Activated CD4-positive, alpha-beta T cell treated with anti-CD3 and anti-CD28 coated beads, Interleukin-2, amount 50 U/mL, for 1 hour (primary cell): ENCODE measurements at places on chromosomes 1 and 21.

- DNase-seq = no peak
Observed at GRCh38 chr1:235571482-235571881, 67.2 kb upstream of the B3GALNT2 start.

DNA sequence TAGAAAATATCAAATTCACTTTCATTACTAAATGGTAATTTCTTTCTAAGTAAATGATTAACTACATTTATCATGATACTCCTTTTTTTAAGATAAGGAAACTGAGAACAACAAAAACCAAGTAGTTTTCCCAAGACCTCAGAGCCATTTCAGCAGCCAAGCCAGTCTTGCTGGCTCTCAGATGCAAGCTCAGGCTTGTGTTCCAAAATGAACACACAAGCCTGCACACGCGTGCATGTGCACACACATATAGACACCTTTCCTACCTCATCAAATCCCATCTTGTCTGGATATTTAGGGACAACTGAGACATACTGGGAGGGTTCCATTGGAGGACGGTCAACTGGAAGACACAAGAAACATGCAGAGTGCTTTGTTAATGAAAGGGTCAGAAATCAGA is 83.0 kb downstream of the COLGALT2 start:
- DNase-seq = no peak

GRCh38 chr1:65235867-65236805 is 73.2 kb upstream of the DNAJC6 start:
- DNase-seq = no peak

- no peak for DNase-seq
Observed at GRCh38 chr1:39925721-39926342, 24.1 kb upstream of the MYCL start.

- no peak for DNase-seq
Observed at GRCh38 chr1:199170711-199171110, 531.9 kb downstream of the PTPRC start.

DNA sequence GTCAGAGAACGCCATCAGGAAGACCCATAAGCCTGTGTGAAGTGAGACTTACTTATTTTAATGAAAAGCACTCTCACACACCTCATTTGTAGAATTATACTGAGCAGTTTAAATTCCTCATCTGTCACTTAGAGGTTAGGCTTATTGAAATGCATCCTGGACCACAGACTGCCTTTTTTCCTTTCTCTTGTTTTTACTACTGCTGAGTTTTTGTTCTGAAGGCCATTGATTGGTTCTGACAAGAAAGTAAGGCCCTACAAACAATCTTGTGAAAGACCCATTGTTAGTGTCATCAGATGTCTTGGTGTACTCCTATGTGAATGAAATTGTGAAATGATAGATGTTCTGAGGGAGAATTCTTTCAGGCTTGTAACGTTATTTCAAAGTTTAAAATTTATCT is 1343.3 kb upstream of the ADGRL2 start:
- no peak for DNase-seq

DNA sequence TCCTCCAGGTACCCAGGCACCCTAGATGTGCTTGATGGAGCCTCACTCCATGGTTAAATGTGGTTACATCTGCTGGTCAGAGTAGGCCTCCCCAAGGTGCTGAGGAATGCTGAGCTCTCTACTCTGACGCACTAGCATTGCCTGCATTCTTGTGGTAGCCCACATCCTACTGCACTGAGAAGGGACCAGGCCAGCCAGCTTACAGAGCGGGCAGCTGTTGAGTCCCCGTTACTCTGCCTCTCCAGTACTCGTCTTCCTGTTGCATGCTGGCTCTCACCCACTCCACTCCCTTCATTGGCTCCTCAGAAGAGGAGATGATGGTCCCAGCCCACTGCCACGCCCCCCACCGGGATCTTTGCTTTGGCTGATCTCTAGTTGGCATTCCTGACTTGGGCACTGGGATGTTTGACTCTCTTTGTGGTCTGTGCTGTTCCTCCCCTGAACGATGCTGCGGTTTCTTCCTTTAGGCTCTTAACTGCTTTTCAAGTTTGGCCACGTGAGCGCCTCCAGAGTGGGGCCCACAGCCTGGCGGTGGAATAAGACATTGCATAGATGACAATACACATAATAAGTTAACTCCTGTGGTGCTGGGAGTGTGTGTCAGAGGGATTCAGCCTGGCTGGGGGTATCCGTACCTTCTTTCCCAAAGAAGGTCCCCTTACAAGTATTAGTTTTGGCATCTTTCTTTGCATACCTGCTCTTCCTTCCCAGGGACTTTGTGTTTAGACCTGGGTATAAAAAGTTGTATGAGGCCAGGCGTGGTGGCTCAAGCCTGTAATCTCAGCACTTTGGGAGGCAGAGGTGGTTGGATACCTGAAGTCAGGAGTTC is 18.6 kb downstream of the AZIN2 start:
- DNase-seq = peak; percentile 55

- DNase-seq = no peak
Observed at GRCh38 chr1:216346526-216346925, 76.7 kb downstream of the USH2A start.

DNA sequence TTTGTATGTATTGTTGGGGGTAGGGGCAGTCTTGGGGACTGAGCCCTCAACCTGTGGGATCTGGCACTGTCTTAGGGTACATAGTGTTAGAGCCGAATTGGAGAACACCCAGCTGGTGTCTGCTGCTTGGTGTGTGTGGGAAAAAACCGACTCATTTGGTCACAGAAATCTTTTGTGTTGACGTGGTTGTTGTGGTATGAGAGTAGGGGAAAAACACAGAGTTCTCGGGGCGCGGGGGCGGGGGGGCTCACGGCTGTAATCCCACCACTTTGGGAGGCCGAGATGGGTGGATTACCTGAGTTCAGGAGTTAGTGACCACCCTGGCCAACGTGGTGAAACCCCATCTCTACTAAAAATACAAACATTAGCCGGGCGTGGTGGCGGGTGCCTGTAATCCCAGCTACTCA is 15.3 kb upstream of the SRSF10 start:
- no peak for DNase-seq

- DNase-seq = peak; percentile 99
Observed at GRCh38 chr1:167220537-167221125, at the start of gene POU2F1. POU2F1 (plus strand) TSS chr1:167220886; CDS start chr1:167220898, 12 bp downstream.

DNA sequence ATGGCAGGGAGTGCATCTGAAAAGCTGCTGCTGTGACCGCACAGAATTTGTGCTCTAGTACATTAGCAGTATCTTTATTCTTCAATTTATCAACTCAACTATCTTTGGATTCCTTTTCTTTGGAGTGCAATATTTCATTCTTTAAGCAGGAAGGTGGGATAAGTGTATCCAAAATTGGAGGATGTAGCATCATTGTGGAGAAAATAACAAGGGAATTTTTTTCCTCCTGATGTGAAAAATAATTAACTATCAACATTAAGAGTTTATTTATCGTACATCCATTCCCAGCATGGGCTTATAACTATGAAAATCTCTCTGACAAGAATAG is 25.5 kb downstream of the MAP3K7CL start:
- DNase-seq = no peak

DNA sequence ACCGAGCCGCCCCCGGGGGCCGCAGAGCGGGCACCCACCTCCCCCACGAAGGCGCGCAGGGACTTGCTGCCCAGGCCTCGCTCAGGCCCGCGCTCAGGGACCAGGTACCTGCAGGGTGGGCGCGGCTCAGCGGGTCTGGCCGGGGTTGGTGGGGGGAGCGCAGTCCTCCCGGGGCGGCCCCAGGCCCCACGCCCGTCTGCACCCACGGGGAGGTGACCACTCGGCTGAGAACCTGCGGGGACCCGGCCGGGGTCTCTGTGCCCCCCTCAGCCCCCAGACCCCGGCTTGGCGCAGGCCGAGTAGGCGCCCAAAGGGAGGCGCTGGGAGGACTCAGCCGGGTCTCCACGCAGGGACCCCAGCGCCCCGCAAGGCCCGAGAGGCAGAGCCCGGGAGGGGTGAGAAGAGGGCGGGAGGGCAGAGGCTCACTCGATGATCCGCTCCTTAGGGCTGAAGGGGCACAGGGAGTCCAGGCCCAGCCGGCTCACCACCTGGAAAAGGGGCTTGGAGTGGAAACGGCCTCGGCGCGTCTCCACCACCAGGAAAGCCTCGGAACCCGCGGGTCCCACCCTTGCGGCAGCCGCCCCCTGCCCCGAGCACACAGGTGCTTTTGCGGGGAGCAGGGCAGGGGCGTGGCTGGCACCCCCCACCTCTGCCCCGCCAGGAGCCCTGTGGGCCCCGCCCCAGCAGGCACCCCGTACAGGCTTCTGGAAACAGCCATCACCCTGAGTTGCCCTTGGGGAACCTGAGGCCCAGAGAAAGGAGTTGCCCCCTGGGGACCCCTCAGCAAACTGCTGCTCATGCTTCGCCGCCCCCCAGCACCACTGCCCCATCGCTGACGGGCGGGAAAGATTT is 9.3 kb downstream of the FTCD start:
- no peak for DNase-seq

DNA sequence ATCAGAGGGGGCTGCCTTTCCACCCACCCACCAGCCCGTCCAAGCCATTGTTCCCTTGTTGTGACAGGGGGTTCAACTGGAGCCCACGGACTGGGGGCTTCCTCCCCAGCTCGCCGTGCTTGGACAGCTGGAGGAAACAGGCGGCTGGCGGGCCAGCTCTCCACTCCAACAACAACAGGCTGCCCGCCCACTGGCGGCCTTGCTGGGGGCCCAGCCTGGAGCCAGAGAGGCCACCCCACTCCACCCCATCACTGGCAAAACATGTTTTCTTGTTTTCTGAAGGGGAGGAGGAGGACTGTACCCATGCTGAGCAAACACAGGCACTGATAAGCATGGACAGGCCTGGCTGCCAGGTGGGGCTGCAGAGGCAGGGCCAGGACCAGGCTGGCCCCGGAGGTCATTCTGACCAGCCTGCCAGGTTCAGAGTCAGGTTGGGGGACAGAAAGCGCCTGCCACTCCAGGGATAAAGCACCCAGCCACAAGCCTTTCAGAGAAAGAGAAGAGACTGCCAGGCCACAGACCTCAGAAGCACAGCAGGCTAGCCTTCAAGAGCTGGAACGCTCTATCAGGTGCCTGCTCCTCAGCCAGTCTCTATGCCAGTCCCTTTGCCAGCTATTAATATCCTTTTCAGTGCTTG is 32.8 kb downstream of the GJA4 start:
- no peak for DNase-seq

DNA sequence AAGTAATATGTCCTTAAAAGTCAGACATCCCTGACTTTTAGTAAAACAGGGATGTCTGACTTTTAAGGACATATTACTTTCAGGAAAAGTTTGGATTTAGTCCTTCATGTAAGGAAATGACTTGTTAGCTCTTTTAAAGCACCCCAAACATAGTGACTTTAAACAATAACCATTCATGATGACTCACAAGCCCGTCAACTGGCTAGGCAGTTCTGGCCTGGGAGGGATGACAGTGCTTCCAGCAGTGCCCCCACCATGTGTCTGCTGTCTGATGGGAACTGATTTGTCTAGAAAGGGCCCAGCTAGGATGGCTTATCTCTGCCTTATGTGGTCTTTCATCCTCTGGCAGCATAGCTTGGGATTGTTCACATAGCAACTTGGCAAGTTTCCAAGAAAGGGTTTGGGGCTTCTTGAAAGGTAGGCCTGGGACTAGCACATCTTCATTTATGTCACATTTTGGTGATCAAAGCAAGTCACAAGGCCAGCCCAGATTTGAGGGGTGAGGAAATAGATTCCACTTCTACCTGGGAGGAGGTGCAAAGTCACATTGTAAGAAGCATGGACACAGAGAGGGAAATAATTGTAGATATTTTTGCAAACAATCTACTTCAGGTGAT is 143.5 kb downstream of the C1orf94 start:
- no peak for DNase-seq

DNA sequence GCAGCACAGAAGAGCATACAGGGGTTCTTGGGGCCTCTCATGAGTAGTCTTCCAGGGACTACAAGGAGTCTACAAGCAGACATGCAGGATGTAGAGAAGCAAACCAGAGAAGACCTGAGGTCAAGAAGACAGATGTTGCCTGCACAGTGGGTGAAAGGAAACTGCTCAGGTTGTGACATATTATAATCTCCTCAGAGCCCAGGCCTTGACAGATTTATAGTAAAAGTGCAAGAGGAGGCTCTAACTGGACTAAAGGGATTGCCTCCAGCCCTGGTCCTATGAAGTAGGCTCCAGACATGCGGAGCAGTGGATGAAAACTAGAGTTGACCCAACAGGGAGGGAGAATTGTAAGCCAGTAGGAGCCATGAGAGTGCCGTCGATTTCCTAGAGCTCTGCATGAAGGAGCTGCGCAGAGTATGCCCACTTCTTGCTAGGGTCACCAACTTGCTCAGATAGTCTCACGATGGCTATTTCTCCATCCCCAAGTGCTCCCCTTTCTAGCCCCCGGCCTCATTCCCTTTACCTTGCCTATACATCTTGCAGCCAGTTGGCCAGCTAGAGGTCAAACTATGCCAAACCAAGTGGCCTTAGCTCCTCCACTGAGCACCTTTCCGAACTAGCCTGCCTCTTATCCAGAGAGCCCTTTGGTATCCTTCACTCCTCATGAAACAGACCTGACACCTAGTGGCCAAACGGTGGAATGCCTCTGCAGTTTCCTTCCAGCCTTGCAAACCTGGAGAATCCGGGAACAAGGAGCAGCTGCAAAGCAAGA is 36.2 kb upstream of the IPO9 start:
- peak; percentile 45 for DNase-seq

- no peak for DNase-seq
Observed at GRCh38 chr1:15989776-15990175, 13.9 kb upstream of the ZBTB17 start.

DNA sequence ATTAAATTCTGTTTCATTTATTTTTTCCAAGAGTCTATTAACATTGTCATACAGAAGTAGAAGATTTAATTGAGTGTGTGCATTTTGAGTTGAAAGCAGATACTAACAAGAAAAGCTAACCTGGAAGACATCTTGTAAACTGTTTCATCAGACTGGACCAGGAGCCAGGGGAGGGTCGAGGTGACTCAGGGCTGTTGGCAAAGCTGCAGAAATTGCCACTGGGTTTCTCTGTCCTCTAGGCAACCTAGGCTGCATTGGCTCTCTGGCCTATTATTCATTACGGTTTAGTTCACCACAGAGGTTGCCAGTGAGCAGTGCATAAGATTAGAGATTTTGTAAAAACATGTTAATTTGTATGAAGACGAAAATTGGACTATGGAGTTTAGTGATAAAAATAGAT is 27.5 kb downstream of the ERG start:
- no peak for DNase-seq

DNA sequence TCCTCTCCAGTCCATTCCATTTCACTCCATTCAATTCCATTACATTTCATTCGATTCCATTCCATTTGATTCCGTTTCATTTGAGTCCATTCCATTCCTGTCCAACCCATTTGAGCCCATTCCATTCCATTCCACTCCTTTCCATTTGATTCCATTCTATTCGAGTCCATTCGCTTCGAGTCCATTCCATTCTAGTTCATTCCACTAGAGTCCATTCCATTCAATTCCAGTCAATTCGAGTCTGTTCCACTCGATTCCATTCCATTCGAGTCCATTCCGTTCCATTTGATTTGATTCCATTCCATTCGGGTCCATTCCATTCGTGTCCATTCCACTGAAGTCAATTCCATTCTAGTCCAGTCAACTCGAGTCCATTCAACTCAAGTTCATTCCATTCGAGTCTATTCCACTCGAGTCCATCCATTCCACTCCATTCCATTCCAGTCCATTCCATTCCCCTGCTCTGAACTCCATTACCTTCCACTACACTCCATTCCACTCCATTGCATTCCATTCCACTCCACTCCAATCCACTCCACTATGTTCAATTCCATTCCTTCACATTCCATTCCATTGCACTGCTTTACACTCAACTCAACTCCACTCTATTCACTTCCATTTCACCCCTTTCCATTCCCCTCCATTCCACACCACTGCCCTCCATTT is 2569.4 kb upstream of the TPTE start:
- DNase-seq = no peak
